Islet precursor cell (in vitro differentiated cells): ENCODE measurements at places on chromosomes 2 and 18.

- no peak for DNase-seq
Measured at GRCh38 chr2:231360401-231360800, 35.1 kb upstream of the B3GNT7 start.

- no peak for DNase-seq
Measured at GRCh38 chr18:76707534-76707933, 114.8 kb upstream of the ZNF236 start.

- no peak for DNase-seq
Measured at GRCh38 chr2:128162266-128162665, 71.3 kb downstream of the UGGT1 start.

GRCh38 chr2:46544581-46544980, 65.2 kb downstream of the TMEM247 start:
- DNase-seq = no peak

DNA sequence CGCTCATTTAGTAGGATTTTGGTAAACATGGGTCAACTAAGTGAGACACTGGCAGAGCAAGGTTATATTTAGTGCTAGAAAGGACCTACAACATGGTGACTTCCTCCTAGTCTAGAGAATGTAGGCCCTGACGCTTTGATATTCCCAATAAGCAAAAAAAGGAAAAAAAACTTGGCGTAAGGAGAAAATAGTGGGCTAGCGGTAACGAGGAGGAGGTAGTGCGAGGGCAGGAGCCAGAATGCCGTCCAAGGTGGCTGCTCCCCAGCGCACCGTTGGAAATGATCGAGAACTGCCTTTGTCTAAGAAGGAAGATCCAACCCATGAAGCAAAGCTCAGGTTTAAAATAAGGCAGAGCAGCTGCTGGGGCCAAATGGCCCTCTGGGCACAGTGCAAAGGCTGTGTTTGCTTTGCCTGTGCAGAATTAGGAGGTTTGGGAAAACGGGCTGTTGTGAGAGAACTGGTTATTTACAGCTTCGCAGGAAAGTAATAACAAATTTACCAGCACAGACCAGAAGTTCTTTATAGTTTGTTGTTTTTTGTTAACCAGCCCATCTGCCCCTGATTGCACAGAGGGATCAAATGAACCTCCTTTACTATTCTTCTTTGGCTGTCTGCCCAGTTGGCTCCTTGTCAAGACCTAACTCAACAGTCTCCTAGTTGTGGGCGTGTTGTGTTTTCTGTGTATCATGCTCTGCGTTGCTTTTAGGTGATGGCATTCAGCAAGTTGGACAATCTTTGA, 86.6 kb downstream of the ITGB1BP1 start:
- no peak for DNase-seq

DNA sequence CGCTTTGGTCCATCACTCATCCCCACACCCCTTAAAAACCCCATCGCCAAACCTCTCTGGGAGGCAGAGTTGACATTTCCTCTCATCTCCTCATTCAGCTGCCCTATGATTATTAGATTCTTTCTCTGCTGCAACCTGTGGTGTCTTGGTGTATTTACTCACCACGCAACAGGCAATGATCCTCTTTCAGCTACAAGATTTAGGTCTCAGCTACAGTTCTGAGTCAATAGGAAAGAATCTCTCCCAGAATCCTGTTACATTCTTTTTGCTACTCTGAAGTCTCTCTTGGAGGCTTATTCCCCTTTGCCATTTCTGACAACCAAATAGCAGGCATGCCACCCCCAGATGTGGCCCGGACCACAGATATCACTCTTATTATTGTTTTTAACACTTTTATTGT, 468.3 kb upstream of the GYPC start:
- peak; percentile 63 for DNase-seq

- DNase-seq = no peak
Measured at GRCh38 chr18:35361570-35362321, 15.4 kb downstream of the ZNF396 start.
